HCT116 (cell line): ENCODE measurements at places on chromosomes 3 and 15.

DNA sequence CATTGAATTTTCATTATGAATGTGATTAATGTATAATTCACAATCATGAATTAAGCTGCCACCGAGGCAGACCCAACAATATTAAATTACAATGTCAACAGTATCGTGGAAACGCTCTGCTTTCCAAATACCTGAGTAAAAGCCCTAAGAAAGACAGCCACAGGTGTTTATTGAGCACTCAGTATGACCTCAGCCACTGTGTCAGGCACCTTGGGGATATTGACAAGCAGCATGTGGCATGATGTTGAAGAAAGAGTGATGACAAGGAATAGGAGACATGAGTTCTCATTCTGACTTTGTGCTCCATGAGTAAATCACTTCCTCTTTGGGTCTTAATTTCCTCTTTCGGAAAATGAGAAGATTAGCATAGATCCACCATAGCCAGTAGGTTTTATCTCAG, 12.8 kb downstream of the C2CD4A start:
- no peak for DNase-seq

GRCh38 chr3:184639351-184639750, 72.5 kb downstream of the MAGEF1 start:
- no peak for DNase-seq

DNA sequence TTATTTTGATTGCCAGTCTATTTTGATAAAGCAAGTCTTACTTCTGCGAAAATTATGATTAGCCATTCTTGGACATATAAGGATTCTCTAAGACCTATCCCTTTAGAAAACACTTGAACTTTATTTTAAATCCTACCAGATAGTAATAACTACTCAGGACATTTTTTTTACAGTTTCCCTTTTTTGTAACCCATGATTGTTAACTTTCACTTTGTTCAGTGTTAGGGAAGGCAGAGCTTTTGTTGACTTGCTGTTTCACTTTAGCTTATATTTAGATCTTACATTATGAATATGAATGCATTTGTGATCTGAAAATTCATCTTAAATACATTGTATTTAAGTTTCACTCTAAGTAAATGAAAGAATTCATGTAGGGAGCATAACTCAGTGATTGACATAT, 167.0 kb downstream of the AKAP13 start:
- no peak for DNase-seq

DNA sequence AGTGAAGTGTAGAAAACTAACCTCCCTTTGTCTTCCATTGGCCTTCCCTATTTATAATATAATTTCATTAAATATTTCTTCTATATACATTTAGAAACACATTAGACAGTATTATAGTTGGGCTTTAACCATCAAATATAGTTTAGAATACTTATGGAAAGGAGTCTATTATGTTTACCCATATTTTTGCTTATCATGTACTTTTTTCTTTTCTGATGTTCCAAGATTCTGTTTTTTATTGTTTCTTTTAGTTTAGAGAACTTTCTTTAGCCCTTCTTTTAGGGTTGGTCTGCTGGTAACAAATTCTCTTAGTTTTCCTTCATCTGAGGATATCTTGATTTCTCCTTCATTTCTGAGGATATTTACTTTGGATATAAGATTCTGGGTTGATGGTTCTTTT, 23.7 kb downstream of the SH3GL3 start:
- no peak for DNase-seq

DNA sequence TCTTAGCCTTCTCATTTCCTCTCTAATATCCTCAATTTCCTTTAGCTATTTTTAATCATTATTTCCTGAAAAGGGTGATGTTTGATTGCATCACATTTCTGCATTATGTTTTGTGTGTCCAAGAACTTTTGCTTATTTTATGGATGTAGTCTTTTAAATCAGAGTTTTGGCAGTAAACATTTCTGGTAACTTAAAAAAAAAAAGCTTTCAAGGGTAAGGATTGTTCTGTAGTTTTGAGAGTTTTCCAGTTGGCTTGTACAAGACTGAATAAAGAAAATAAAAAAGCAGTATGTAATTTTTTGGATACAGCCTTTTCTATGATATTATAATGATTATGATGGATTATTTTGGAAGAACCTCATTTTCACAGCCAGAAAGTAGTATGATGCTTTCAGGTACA, 99.4 kb downstream of the DHX36 start:
- no peak for DNase-seq

DNA sequence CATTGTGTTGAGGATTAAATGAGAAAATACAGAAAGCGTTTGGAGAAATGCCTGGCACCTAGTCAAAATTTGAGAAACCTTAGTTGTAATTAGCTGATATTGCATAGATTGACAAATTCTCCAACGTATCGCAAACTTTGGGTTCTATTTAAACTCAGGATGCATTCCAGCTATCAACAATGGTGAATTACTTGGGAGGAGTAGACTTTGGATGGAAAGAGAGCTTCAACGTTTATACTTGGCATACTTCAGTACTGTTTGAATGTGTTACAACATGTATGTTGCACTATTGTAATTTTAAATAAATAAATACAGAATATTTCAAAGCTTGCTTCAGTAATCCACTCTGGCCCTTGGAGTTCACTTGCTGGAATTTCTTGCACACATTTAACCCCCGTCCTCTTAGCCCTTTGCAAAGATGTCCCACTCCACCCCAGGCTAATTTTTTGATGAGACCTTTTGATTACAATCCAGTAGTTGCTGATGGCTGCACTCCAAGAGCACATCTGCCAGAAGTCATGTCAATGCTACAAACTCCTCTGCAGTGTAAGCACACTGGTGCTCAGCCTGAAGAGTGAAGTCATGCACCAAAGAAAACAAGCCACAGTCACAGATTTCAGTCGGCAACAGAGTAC, 4.7 kb upstream of the DIS3L start:
- no peak for DNase-seq

GRCh38 chr3:48984663-48985062, 5.4 kb upstream of the P4HTM start:
- no peak for DNase-seq
